ENCODE measurements at places on chromosomes 7 and 10. TPM values are rescaled to one million over a fixed set of nuclear protein-coding genes. Genes with fewer than 3 reads are reported as not detected.
A peak's percentile ranks its signal among the peaks of the same experiment; 100 is the strongest.

GRCh38 chr7:93544691-93545090 is 29.8 kb downstream of the CALCR start:
- no peak overlapping the region for H3K27ac ChIP-seq
- peaks cover 8% of the 10 kb centered on the region for H3K27me3 ChIP-seq
- no peaks in the 10 kb centered on the region for H3K36me3 ChIP-seq

DNA sequence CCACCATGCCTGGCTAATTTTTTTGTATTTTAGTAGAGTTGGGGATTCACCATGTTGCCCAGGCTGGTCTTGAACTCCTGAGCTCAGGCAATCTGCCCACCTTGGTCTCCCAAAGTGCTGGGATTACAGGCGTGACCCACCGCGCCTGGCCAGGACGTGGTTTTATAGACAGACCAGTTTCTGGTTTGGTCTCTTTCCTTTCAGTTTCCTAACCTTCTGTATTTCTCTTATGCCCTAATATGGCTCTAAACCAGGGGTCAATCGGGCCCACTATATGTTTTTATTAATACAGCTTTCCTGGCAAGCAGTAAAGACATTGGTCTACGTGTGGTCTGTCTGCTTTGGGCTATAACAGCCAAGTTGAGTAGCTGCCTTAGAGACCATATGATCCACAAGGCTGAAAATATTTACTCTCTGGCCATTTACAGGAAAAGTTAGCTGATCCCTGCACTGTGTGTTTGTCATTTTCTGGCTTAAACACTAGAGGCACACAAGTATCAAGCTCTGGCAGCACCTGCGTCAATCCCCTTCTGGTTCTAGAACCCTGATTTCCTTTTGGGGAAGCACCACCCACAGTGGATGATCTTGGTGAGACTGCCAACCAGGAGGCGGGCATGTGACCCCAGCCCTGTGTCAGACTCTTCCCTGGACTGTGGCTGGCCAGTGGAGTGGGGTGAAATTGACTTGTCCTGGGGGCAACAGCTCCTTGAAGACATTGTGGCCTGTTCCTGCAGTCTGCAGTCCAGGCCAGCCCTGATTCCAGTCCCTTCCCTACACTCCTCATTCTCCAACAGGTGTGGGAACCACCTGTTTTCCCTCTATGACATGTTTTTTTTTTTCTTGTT is 497.2 kb downstream of the PLXNA4 start:
- no peaks in the 10 kb centered on the region for H3K4me1 ChIP-seq
- H3K36me3 ChIP-seq, result no peaks in the 10 kb centered on the region
- no peak overlapping the region for H3K4me3 ChIP-seq
- no peak overlapping the region for H3K27ac ChIP-seq
- no peak for DNase-seq

DNA sequence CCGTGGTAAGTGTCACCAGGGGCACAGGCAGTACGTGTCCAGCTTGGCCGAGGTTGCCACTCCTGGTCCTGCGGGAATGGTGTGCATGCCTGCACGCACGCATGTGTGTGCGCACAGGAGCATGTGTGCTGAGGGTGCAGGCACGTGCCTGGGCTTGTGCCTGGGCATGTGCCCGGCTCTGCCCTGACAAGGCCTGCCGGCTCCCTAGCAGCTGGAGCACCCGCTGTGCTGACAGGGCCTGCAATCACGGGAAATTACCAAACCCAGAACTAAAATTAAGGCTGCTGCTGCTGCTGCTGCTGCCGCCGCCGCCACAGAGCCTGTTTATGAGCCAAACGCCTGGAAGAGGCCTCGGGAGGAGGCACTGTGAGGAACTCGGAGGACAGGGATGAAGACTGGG is 28.7 kb downstream of the GHRHR start:
- H3K4me3 ChIP-seq, result no peak overlapping the region
- no peak for DNase-seq
- no peak overlapping the region for H3K27ac ChIP-seq

DNA sequence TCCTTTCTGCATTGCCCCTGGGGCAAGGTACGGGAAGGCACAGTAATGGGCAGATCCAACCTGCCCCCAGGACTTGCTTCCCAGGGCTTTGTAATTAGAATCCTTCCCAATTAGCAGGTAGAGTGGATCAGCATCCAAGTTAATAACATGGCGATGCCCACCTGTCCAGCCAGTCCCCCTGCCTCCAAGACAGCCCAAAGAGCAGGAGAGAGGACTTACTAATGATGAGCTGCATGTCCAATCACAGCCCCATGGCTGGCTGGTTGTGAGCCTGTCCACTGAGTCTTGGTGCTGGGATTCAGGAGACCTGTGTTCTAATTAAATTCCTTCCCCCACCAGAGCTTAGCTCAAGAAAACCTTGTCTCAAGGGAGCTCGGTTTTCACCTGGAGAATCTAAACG is 49.0 kb downstream of the RPS24 start:
- H3K36me3 ChIP-seq, result peaks cover 2% of the 10 kb centered on the region
- DNase-seq, result no peak
- H3K27ac ChIP-seq, result no peak overlapping the region
- H3K4me3 ChIP-seq, result no peak overlapping the region

DNA sequence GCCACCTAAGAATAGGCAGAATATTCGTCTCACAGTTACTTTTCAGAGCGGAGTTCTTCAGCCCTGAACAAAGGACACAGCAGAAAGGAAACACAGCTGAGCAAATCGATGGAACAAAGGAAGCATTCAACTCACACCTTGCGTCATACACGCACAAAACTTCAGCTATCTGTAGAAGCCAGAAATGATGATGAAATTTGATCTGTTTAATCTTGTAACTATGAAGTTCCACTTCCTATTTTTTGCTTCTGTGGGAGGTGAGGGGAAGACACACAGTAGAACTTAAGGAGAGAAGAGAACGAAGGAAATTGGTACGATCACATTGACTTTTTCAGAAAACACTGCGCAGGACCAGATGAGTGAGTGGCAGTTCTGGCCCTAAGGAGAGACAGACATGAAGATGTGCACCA is 26.2 kb downstream of the FAM171A1 start:
- H3K4me1 ChIP-seq, result peaks cover 10% of the 10 kb centered on the region
- peaks cover 14% of the 10 kb centered on the region for H3K27me3 ChIP-seq
- H3K27ac ChIP-seq, result peak overlapping the region; percentile 54
- H3K36me3 ChIP-seq, result no peaks in the 10 kb centered on the region
- H3K4me3 ChIP-seq, result no peak overlapping the region
- DNase-seq, result no peak

- no peak overlapping the region for H3K27ac ChIP-seq
- H3K4me1 ChIP-seq, result no peaks in the 10 kb centered on the region
- peaks cover 11% of the 10 kb centered on the region for H3K27me3 ChIP-seq
- no peak overlapping the region for H3K4me3 ChIP-seq
These were observed 234.0 kb downstream of the TNS3 start for GRCh38 chr7:47347816-47348385.

DNA sequence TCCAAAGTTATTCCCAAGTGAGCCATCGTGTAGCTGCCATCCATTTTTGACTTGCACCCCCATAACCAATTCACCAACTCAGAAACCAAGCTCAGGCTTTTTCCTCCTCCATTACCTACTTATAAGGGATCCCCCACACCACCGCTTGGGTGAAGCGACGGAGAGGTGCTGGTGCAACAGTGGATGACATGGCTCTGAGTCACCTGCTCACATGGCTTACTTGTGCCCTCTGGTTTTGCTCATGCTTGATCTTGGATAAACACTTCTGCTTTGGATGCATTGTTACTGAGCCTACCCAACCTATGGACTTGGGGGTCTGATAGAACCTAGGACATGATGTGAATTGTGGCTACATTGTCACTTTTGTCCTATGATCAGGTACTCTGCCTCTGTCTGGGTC is 12.0 kb upstream of the AKR1B1 start:
- no peaks in the 10 kb centered on the region for H3K4me1 ChIP-seq
- no peaks in the 10 kb centered on the region for H3K36me3 ChIP-seq
- H3K4me3 ChIP-seq, result no peak overlapping the region
- peaks cover 12% of the 10 kb centered on the region for H3K27me3 ChIP-seq
- no peak overlapping the region for H3K27ac ChIP-seq

DNA sequence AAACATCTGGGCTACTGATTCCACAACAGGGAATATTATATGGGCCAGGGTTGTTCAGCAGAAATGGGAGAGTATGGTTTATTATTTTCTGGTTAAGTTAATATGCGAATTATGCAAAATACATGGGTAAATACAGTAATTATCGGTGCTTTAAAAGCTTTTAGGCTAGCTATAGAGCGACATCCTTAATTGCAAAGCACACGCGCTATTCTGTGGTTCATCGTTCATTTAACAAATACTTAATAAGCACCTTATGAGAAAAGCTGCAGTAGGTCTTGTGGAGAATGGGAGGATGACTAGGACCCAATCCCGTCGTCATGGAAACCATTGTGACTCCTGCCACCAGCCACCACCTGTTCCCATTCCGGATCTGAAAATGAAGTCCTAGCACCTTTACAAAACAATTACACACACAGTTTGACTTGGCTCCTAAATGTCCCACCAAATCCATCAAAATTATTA is 623 bp upstream of the CEP41 start:
- H3K4me3 ChIP-seq, result peak overlapping the region; percentile 94
- H3K27ac ChIP-seq, result peak overlapping the region; percentile 83
- H3K36me3 ChIP-seq, result peaks cover 3% of the 10 kb centered on the region
- H3K27me3 ChIP-seq, result peaks cover 13% of the 10 kb centered on the region
- DNase-seq, result no peak
- peaks cover 16% of the 10 kb centered on the region for H3K4me1 ChIP-seq

GRCh38 chr7:154857240-154857639 is 145.7 kb downstream of the PAXIP1 start:
- peaks cover 22% of the 10 kb centered on the region for H3K27me3 ChIP-seq
- DNase-seq, result no peak
- no peak overlapping the region for H3K27ac ChIP-seq
- H3K4me1 ChIP-seq, result no peaks in the 10 kb centered on the region
- no peak overlapping the region for H3K4me3 ChIP-seq

DNA sequence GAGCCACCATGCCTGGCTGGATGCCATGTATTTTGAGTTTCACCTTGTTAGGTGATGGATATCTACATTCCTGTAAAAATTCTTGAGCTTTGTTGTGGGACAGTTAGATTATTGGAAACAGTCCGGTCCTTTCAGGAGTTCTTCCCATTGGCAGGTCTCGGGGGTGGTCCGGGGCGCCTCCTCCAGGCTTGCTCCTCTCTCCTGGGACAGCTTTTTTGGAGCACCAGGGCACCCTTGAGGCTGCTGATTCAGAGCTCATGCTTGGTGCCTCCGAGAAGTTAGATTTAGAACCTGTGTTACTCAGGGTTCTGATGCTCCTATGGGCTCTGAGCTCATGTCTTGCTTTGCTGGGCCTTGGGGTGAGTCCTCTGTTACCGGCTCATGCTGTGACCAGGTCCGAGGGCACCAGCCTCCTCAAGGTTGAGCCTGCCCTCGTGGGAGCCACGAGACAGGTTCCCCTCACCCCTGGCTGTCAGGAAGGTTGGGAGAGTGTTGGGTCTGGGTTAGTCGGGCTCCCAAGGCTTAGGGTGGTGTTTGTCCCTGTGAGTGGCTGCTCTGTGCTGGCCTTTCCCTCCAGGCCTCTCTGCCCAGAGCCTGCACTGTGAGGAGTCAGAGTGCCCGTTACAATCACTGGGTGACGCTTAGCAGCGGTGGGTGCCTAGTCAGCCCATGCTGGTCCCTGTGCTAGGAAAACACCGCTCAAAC is 6.0 kb downstream of the SPRN start:
- no peak overlapping the region for H3K27ac ChIP-seq
- H3K27me3 ChIP-seq, result peaks cover 6% of the 10 kb centered on the region
- peaks cover 9% of the 10 kb centered on the region for H3K36me3 ChIP-seq
- peaks cover 5% of the 10 kb centered on the region for H3K4me1 ChIP-seq
- no peak for DNase-seq
- H3K4me3 ChIP-seq, result no peak overlapping the region

- H3K27me3 ChIP-seq, result no peaks in the 10 kb centered on the region
- peaks cover 23% of the 10 kb centered on the region for H3K4me1 ChIP-seq
- peaks cover 2% of the 10 kb centered on the region for H3K36me3 ChIP-seq
These were observed 71.2 kb downstream of the BMPR1A start for GRCh38 chr10:86827639-86828038.

- H3K36me3 ChIP-seq, result peaks cover 9% of the 10 kb centered on the region
- H3K4me1 ChIP-seq, result peaks cover 18% of the 10 kb centered on the region
- no peak overlapping the region for H3K27ac ChIP-seq
- no peaks in the 10 kb centered on the region for H3K27me3 ChIP-seq
- DNase-seq, result no peak
- H3K4me3 ChIP-seq, result no peak overlapping the region
These were observed 97.0 kb downstream of the SVIL start for GRCh38 chr10:29537799-29538198.

GRCh38 chr7:3309956-3310355 is 8.9 kb downstream of the SDK1 start:
- peaks cover 80% of the 10 kb centered on the region for H3K27me3 ChIP-seq
- no peaks in the 10 kb centered on the region for H3K36me3 ChIP-seq
- H3K4me1 ChIP-seq, result no peaks in the 10 kb centered on the region
- no peak overlapping the region for H3K27ac ChIP-seq
- H3K4me3 ChIP-seq, result no peak overlapping the region

DNA sequence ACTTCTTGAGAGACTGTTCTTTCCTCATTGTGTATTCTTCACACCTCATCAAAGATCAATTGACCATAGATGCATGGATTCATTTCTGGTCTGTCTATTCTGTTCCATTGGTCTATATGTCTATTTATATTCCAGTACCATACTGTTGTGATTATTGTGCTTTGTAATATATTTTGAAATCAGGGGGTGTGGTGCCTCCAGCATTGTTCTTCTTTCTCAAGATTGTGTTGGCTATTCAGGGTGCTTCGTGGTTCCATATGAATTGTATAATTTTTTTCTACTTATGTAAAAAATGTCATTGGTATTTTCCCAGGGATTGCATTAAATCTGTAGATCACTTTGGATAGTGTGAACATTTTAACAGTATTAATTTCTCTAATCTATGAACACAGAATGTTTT is 106.5 kb downstream of the EPC1 start:
- no peaks in the 10 kb centered on the region for H3K27me3 ChIP-seq
- H3K4me3 ChIP-seq, result no peak overlapping the region
- peaks cover 7% of the 10 kb centered on the region for H3K4me1 ChIP-seq
- no peak for DNase-seq
- no peak overlapping the region for H3K27ac ChIP-seq

- no peak overlapping the region for H3K27ac ChIP-seq
- H3K36me3 ChIP-seq, result no peaks in the 10 kb centered on the region
- no peak for DNase-seq
- no peak overlapping the region for H3K4me3 ChIP-seq
- no peaks in the 10 kb centered on the region for H3K4me1 ChIP-seq
These were observed 47.8 kb upstream of the PCLO start for GRCh38 chr7:83210479-83210878.

- H3K27ac ChIP-seq, result no peak overlapping the region
- peaks cover 3% of the 10 kb centered on the region for H3K4me1 ChIP-seq
- no peaks in the 10 kb centered on the region for H3K36me3 ChIP-seq
- H3K4me3 ChIP-seq, result no peak overlapping the region
- no peak for DNase-seq
These were observed 10.5 kb upstream of the EZH2 start for GRCh38 chr7:148894591-148894990.

Gene MUC3A
- total RNA-seq, result not detected

Gene HOGA1
- not detected for total RNA-seq

Gene MEST
- 4.6 TPM for total RNA-seq

Gene NEBL
- not detected for total RNA-seq

Gene CABCOCO1
- not detected for total RNA-seq

Gene TAS2R41
- 0.99 TPM for total RNA-seq

Gene ZCWPW1
- total RNA-seq, result 5.1 TPM

Gene CDC14C
- not detected for total RNA-seq

Gene CRYGN
- 0.99 TPM for total RNA-seq

Measured in T-helper 17 cell (primary cell).